ENCODE measurements at places on chromosomes 4 and X.

- no peak for DNase-seq
Observed at GRCh38 chrX:21837056-21837455, 2.4 kb upstream of the MBTPS2 start.

DNA sequence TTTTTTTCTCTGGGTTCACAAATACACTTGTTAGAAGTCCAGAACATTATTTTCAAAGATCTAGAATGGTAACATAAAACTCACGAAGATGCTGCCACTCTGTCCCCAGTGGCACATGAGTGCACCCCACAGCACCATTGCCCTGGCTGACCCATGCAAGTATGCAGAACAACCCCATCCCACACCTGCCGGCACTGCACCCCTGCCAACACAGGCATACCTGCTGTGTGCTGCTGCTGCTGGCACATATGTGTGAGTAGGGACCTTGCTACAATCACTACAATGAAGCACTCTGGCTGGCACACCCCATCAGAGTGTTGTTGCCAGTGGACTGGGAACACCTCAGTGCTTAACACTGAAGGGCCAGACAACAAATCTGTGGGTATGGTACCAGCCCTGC, 66.9 kb downstream of the CISD2 start:
- DNase-seq, result no peak

DNA sequence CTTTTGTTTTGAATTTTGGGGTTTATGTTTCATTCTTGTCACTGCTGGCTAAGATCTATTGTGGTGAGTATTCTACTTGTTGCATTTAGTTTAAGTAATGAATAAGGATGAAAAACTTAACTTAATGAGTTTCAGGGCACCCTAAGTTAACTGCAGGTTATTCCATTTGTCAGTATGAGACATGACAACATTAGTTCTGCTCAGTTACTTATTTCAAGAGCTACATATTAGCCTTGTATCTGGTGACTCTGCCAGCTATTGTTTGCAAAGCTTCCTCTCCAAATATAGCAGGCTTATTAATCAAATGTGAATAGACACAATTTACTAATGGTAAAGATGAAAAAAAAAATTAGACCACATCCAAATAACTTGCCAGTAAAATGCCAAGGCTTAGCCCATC, 567.1 kb downstream of the IL15 start:
- DNase-seq, result no peak

DNA sequence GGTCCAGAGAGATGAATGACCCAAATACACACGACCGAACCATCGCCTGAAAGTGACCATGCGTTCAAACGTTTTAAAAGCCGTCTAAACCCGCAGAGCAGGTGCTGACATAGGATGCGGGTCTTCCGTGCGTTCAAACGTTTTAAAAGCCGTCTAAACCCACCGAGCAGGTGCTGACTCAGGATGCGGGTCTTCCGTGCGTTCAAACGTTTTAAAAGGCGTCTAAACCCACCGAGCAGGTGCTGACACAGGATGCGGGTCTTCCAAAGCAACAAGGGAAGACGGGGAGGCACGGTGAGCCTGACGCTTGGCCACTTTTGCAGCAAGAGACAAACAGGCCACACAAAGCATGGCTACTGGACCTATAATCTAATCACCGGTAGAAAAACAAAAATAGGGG, 47.2 kb downstream of the GAK start:
- no peak for DNase-seq

- no peak for DNase-seq
Observed at GRCh38 chrX:150086371-150086770, 148.1 kb upstream of the EOLA2 start.
